ENCODE measurements at places on chromosomes 2 and 18.

DNA sequence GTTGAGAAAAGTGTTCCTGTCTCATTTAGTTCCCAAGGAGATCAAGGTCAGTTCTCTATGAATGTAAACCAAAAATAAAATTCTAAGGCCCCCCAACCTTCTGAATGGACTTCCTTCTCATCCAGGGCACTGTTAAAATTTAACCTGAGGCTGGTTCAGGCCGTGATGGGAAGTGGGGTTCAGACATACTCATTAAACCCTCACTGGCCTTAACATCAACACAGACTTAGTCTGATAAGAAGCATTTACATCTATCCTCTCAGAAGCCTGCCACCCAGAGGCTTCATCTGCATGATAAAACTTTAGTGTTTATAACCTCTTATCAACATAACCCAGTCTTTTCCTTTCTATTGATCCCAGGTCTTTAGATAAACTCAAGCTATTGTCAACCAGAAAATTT lies 22.4 kb downstream of the ITSN2 start:
- DNase-seq: no peak

DNA sequence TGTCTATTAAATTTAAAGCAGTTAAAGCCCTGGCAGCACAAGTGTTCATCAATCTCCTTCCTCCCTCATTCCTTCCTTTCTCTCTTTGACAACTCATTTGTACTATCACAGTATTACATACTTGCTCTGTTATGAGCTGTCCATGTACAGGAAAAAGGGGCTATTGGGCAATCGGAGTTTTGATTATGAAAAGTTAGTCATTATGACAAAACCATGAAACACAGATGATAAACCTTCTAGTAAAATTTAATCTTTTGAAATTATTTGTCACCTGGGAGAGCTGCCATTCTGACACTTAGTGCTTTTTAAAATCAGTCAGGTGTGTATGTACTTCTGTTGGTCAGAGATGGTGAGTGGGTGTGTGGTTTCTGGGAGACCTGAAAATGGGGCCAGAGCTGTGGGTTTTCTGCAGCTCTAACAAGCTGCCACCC lies 39.4 kb downstream of the MAP4K4 start:
- no peak for DNase-seq

- no peak for DNase-seq
These were observed 26.6 kb downstream of the MLPH start for GRCh38 chr2:237513693-237514092.

- no peak for DNase-seq
These were observed 4.0 kb upstream of the ZFP36L2 start for GRCh38 chr2:43230351-43230885.

GRCh38 chr2:10448576-10449485 lies 704 bp upstream of the ODC1 start:
- DNase-seq: peak; percentile 63

GRCh38 chr18:8967573-8967972 lies 134.9 kb upstream of the NDUFV2 start:
- no peak for DNase-seq

- no peak for DNase-seq
These were observed 380.5 kb downstream of the DLGAP1 start for GRCh38 chr18:4074647-4075046.

DNA sequence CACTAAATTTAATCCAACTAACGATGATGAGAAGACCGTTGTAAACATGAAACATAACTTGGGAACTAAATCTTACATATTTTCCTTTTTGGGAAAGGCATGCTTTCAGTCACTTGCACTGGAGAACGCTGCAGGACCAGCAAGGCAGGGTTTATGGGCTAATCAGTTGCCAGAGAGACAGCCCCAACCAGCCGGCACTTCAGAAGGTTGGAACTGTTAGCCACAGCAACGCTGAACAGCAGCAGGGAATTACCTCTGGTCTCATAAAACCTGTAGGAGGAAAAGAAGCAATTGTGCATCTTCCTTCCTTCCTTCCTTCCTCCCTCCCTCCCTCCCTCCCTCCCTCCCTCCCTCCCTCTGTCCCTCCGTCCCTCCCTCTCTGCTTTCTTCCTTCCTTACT lies 33.9 kb upstream of the SIX2 start:
- no peak for DNase-seq

- no peak for DNase-seq
These were observed 43.5 kb upstream of the LRRTM1 start for GRCh38 chr2:80348078-80348477.

DNA sequence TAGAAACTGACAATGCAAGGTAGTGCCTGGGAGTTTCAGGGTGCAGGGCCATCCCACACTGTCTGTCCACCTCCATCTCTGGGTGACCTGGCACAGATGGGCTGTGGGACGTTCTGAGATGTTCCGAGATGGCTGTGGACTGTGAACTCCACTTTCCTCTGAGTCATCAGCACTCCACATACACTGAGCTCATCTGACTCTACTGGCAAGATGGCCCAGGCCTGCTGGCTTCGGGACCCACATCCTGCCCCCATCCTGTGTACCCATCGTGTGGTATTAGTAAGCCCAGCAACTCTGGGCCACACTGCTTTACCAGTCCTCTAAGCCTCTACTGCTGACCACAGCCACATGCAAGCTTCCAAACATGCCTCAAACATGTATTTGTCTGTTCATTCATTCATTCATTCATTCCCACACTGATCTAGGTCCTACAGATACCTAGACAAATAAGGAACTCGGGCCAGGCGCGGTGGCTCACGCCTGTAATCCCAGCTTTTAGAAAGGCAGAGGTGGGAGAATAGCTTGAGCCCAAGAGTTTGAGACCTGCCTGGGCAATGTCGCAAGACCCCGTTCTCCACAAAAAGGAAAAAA lies 124.8 kb upstream of the CXCR4 start:
- no peak for DNase-seq

- no peak for DNase-seq
These were observed 18.0 kb upstream of the DNAH6 start for GRCh38 chr2:84498150-84498799.

GRCh38 chr2:124319577-124319976 lies 294.5 kb downstream of the CNTNAP5 start:
- DNase-seq: no peak

- DNase-seq: no peak
These were observed 509.7 kb downstream of the TDRD15 start for GRCh38 chr2:21633466-21633865.

DNA sequence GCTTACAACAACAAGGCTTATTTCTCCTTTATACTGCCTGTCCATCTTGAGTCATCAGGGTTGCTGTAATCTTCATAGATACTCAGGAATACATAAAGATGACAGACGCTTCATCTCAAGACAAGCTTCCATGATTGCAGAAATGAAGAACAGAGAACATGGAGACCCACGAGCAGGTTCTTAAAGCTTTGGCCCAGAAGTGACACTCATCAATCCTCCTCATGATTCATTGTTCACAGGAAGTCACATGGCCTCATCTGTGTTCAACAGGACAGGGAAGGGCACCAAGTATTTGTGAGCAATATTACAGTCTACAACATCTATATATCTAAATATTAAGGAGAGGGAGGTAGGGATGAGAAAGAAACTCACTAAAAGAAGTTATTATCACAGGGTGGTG lies 36.5 kb upstream of the PGAP1 start:
- DNase-seq: no peak

- no peak for DNase-seq
These were observed 254.8 kb downstream of the RNF152 start for GRCh38 chr18:61637905-61638595.

- DNase-seq: no peak
These were observed 38.4 kb downstream of the KIF1A start for GRCh38 chr2:240781471-240782220.

GRCh38 chr2:27954221-27954673 lies 63.7 kb downstream of the BABAM2 start:
- DNase-seq: no peak

- DNase-seq: no peak
These were observed 22.7 kb upstream of the NFU1 start for GRCh38 chr2:69459936-69460335.

GRCh38 chr2:97354576-97354975 lies 235.1 kb downstream of the ANKRD36B start:
- no peak for DNase-seq

- DNase-seq: no peak
These were observed 159.9 kb downstream of the BARD1 start for GRCh38 chr2:214649440-214650205.

DNA sequence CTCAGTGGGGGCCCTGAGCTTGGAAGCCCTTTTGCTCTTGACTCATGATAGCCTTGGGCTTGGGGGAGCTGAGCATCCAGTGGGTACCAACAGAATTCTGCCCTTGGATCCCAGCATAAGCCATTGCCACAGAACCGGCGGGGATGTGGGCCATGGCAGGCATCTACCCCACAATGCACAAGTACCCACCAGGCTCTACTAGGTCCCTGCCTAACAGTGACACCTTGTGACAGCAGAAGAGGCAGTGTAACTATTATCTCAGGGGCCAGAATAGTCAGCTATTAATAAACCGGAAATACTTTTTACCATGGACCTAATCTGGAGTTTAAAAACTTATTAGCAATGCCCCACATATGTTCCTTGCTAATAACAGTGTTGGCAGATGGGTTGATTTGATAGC lies 397.2 kb downstream of the TMEM182 start:
- no peak for DNase-seq

- no peak for DNase-seq
These were observed 12.1 kb downstream of the CD226 start for GRCh38 chr18:69935319-69936190.

- DNase-seq: no peak
These were observed 154.2 kb upstream of the KYNU start for GRCh38 chr2:142723236-142723635.

GRCh38 chr2:240872317-240873097 lies 3.9 kb downstream of the AGXT start:
- DNase-seq: no peak

DNA sequence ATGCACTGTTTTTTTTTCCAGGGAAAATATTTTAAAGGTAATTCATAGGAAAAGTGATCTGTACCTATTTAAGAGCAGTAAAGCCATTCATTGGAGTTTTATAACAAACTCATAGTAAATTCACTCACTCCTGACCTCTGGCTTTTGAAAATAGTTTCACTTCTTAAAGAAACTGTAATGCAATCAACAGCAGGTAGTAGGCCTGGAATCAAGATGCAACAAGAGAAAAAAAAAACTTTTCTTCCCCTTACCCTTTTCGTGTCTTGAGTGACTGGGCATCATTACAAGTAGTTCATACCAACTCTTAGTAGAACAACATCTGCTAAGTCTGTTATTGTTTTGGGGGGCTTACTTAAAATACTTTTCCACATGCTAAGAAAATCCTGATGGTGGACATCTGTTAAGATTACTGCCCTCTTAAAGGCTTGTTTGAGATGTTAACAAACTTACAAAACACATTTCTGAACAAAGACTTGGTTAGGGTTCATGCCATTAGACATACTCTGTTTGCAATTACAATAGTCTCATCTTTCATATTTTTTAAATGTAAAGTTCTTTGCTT lies 164.1 kb upstream of the FOSL2 start:
- no peak for DNase-seq

DNA sequence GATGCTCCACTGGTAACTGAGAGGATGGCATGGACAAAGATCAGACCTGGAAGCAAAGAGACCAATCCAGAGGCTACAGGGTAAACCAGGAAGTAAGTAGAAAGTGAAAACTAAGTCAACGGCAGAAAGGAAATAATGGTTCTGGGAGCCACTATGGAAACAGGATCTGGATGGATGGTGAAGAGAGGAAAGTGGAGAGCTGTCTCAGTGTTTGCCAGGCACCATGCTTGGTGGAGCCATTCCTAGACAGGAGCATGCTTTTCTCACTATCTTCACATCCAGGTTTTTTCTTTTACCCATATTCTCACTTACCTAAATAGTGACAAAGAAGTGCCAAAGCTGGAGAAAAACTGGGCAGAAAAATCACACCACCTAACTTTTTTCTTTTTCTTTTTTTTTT lies 22.2 kb downstream of the ZNF521 start:
- no peak for DNase-seq

DNA sequence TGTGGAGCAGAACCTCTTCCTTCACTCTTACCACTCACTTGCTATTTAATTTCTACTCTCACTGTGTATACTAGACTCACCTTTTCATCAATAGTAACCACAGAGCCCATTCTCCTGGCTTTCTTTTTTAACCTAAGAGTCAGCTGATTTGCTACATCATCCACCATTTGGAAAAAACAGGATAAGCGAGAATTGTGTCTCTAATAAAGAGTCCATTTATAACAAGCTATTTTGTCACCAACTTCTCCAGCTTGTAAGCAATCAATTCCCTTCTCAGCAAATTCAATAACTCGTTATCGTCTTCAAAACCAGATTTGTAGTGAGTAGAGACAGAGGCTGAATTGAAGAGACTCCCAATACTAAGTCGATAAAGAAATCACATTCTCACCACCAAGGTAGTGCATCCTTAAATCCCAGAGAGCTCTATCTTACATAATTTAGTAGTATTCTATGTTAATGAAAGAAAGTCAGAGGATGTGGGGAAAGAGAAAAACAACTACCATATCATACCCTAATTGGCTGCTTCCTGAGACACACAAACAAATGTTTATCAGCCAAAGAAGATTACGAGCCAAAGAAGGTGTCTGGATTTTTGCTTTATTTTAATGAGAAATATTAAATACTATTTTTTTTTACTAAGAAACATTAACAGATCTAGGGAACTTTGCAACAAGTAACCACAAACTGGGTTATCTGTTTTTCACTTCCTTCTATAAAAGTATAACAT lies 52.5 kb upstream of the SPTBN1 start:
- DNase-seq: no peak

- DNase-seq: no peak
These were observed 210.8 kb upstream of the SLC35G4 start for GRCh38 chr18:11398625-11399024.

DNA sequence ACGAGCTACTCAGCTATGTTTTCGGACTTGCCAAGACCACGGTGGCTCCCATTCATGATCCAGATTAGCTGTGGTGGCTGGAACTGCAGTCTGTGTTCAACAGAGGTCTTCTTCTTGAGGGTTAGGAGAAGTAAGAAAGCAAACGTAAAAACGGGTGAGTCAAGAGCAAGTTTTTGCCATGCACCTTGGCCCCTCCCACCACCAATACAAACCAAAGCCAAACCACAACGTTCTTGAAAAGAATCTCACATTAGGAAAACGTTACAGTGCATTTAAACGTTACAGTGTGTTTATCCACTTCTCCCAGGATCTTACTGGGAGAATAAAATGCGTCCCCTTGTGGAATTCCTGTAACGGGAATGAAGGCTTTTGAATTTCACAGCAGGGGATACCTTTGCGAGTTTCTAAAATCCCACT lies 725 bp downstream of the FBXO48 start:
- DNase-seq: no peak

GRCh38 chr18:36808681-36809080 lies 20.1 kb downstream of the TPGS2 start:
- DNase-seq: no peak
